ENCODE measurements at places on chromosomes 2 and 18.

DNA sequence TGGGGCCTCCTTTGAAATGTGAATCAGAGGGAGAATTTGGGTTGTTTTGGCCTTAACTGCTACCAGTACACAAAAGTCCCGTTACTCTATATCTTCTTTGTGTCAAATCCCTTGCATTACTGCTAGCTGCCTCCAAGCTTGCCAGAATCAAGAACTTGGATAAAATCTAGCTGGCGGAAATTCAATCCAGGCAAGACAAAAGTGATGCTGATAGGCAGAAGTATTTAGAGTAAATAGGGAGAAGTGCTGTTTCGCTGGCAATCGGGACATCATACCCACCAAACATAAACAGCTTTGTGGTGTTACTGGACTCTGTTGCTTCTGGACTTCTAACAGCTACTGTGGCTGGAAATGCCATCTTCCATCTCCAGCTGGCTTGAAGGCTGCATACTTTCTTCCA is 2.5 kb downstream of the IFIH1 start:
- DNase-seq, result no peak

DNA sequence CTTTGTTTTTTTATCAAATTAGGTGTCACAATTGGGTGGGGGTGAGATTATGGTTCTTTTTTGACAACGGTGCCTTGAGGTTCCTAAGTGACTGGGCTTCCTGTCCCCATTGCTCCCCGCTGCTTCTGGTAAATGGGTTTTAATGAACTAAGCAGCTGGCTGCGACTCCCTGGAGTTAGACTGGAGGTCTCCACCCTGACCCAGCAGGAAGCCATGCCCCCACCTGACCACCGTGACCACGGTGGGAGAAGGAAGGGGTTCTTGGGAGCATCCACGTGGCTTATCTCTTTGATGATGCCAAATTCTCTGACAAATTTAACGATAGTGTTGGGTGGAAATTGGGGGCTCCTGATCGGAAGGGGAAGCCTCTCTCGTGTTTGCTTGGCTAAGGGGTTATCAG is 12.2 kb downstream of the CNDP2 start:
- no peak for DNase-seq

DNA sequence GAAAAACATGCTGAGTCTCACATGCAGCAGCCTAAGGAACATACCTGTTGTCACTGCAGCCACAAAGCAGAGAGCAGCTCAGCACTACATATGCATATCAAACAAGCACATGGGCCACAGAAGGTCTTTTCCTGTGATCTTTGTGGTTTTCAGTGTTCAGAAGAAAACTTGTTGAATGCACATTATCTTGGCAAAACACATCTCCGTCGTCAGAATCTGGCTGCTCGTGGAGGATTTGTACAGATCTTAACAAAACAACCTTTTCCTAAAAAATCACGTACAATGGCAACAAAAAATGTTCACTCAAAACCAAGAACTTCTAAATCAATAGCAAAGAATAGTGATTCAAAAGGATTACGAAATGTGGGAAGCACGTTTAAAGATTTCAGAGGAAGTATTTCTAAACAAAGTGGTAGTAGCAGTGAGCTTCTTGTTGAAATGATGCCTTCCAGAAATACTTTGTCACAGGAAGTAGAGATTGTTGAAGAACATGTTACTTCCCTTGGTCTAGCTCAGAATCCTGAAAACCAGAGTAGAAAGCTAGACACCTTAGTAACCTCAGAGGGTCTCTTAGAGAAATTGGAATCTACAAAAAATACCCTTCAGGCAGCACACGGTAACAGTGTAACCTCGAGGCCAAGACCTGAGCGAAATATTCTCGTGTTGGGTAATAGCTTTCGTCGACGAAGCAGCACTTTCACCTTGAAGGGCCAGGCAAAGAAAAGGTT is 34.1 kb downstream of the ZNF407 start:
- DNase-seq, result no peak

GRCh38 chr2:70946832-70947442 is 11.2 kb downstream of the ATP6V1B1 start:
- DNase-seq, result no peak

DNA sequence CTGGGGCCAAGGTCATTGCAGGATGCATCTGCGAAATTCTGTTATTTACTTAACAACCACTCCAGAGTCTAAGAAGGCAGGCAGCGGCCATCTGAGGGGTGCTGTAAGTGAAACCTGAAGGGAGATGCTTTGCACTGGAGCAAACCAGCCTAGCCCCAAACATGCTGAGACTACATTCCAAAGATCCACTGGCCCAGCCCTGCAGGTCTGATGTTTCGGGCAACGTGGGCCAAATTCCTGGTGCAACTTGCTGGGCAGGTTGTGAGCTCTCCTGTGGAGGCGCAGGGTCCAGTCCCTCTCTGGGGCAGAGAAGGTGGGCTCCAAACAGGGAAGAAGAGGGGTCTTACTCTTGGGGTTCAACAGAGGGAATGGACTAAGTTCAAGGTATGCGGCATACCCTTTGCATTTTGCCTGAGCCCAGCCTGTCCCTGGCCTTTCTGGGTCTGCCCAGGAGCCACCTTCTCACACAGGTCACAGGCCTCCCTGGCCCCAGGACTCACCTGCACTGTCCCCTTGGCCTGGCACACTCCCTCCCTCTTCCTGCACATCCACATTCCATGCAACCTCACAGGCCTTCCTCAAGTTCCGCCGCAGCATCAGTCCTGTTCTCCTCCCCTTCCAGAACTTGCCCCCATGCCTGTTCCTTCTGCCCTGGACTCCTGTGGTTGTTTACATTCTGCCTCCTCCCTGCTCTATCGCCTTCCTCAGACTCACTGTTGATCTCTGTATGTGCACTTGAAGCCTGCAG is 5.1 kb upstream of the MAL start:
- DNase-seq, result no peak

DNA sequence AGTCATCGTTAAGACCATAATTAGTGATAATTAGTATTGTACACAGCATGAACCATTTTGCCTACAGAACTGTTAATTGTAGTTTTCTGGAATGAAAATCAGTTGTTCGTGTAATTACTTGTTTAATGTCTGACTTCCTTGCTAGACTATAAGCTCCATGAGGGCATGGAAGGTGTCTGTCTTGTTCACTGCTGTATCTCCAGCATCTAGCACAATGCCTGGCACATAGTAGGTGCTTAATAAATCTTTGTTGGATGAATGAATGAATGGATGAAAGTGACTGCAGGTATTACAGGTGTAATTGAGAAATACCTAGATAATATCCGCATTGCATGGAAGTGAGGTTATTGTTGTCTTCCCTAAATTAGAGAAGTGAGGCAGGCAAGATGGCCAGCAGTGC is 21.8 kb downstream of the C2orf74 start:
- no peak for DNase-seq

GRCh38 chr2:241619597-241620418 is 17.1 kb downstream of the THAP4 start:
- DNase-seq, result no peak

DNA sequence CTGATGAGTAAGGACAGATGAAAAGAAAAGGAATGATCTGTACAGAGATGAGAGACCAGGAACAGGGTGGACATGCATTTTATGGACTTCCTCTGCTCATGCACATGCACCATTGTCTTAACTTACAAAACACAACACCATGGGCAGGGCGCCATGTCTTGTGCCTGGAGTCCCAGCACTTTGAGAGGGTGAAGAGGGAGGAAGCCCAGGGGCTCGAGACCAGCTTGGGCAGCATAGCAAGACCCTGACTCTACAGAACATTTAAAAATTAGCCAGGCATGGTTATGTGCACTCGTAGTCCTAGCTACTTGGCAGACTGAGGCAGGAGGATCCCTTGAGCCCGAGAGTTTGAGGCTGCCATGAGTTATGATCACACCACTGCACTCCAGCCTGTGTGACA is 86.9 kb downstream of the ZFP36L2 start:
- no peak for DNase-seq

DNA sequence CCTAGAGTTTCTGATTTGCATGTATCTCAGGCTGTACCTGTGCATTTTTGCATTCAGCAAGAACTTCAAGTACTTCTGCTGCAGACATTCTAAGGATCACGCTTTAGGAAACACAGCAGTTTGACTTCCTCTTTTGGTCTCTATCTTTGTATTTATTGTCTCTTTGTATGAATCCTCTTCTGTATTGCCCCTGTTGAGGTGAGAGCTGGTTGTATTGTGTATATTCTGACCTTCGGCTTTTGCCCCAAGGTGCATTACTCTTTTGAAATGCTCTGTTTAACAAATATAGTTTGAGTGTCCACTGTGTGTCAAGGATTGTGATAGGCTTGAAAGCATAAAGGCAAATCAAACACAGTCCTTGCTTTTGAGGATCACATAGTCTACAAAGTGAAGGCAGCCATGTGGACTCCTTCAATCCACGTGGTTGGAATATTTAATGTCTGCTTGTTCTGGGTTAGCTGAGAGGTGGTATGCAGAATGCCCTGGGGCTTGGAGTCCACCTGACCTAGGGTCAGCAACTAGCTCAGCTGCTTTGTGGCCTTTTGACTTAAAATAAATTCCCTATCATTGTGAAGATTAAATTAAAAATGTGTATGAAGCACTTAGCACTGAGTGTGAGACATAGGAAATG is 108.1 kb downstream of the LYPD6 start:
- DNase-seq, result no peak

- DNase-seq, result no peak
These were observed 329.1 kb downstream of the CYRIA start for GRCh38 chr2:16336491-16336890.

DNA sequence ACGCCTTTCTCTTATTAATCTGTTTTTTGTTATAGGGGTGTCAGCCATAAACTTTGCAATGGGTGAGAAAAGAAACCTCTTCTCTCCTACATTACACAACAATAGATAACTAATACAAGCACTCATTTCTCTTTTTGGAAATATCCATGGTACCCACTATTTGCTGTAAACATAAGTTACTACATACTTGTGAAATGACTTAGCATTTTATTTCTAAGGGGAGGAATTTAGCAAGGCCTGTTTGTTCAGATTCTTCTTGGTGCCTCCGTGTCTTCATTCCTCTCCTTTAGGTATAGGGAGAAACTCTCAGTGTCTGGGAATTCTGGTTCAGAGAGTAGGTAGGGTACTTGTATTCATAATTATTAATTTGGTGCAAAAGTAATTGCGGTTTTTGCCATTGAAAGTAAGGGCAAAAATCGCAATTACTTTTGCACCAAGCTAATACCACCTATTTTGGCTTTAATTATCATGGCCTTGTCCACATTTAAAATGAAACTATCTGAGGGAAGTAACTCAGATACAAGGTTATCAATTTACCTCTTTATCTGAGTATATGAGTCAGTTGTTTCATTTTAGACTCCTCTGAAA is 134.8 kb downstream of the MREG start:
- DNase-seq, result no peak

GRCh38 chr2:48771241-48772014 is 15.9 kb upstream of the LHCGR start:
- no peak for DNase-seq

GRCh38 chr18:9482790-9483189 is 7.5 kb downstream of the RALBP1 start:
- DNase-seq, result no peak

Measured in stimulated activated CD8-positive, alpha-beta memory T cell treated with anti-CD3 and anti-CD28 coated beads, Interleukin-4, amount 100 ng/mL, for 1 hour (primary cell).